Stimulated activated CD4-positive, alpha-beta T cell treated with anti-CD3 and anti-CD28 coated beads, Interleukin-15, amount 100 ng/mL, for 1 hour (primary cell): ENCODE measurements at places on chromosomes 12 and 14.

DNA sequence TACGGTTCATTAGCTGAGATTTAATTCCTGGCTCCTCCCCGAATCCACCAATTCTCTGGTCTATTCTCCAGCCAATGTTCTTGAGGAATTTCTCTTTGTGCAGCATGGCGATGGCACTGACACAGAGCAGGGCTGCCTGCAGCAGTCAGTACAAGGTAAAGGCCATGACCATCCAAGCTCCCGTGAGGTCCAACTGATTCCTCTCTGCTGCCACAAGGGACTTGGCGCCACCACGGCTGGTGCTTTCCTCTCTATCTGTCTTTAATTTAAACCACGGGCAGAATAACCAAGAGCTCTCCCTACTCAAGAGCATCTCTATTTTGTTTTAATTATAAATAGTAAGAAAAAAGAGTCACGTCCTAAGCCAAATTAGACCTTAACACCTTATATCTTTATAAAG, 12.1 kb downstream of the TMEM116 start:
- DNase-seq, result no peak

GRCh38 chr14:63770187-63770807, 42.4 kb upstream of the SGPP1 start:
- no peak for DNase-seq

DNA sequence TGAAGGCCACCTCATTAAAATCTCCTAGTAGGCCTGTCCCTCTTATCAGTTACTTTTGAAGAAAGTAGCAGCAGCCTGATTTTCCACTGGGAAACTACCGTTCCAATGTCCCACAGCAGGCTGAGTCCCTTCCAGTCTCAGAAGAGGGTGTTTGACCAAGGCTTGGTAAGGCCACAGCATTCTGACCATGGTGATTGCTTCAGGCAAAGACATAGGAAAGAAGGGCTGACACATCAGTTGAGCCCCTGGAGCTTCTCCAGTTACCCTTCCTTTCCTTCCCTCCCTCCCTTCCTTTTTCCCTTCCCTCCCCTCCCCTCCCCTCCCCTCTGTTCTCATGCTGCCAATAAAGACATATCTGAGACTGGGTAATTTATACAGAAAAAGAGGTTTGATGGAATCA, 234.3 kb upstream of the NOS1 start:
- DNase-seq, result no peak

GRCh38 chr14:98154254-98154653, 1117.7 kb downstream of the BCL11B start:
- no peak for DNase-seq

DNA sequence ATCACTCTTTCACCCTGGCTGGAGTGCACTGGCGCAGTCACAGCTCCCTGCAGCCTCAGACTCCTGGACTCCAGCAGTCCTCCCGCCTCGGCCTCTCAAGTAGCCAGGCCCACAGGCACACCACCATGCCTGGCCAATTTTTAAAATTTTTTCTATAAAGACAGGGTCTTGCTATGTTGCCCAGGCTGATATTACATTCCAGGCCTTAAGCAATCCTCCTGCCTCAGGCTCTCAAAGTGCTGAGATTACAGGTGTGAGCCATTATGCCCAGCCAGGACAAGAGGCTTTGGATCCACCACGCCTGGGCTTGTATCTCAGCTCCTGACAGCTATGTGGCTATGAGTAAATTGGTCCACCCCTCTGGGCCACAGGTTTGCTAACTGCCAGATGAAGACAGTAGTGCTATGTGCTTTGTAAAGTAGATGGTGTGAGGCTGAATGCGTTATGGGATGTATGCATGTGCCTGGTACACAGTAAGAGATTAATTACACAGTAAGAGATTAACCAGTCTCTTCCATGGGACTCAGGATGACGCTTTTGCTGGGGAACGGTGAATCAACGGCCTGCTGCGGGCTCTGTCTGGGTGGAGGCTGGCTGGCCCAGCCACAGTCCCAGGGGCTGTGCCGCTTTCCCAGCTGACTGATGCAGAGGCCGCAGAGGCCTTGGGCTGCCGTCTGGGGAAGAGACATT, 53.3 kb upstream of the NCOR2 start:
- no peak for DNase-seq

DNA sequence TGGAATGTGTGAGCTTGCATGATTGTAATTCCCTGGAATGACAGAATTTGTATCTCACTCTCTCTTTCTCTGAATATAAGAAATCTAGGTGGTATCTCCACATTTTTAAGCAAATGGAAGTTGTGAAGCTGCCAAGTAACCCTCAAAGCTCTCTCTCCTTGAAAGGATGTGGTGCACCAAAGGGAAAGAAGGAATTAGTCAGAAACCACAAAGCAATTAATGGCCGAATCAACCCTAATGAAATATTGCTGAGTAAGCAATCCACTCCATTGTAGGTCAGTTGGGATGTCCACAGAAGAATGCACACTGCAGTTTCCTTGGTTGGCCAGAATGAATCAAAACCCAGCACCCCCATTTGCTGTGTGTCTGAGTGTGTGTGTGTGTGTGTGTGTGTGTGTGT, 153.5 kb downstream of the KCNA5 start:
- DNase-seq, result no peak

- no peak for DNase-seq
These were observed 8.3 kb upstream of the OR11H6 start for GRCh38 chr14:20215196-20215595.

GRCh38 chr14:62189698-62190097, 427.5 kb downstream of the SNAPC1 start:
- DNase-seq, result no peak

GRCh38 chr14:100891051-100891450, 12.5 kb downstream of the RTL1 start:
- DNase-seq, result no peak

GRCh38 chr12:30243426-30243825, 452.2 kb downstream of the IPO8 start:
- no peak for DNase-seq

GRCh38 chr12:132071040-132071810, 72.9 kb downstream of the DDX51 start:
- DNase-seq, result no peak

DNA sequence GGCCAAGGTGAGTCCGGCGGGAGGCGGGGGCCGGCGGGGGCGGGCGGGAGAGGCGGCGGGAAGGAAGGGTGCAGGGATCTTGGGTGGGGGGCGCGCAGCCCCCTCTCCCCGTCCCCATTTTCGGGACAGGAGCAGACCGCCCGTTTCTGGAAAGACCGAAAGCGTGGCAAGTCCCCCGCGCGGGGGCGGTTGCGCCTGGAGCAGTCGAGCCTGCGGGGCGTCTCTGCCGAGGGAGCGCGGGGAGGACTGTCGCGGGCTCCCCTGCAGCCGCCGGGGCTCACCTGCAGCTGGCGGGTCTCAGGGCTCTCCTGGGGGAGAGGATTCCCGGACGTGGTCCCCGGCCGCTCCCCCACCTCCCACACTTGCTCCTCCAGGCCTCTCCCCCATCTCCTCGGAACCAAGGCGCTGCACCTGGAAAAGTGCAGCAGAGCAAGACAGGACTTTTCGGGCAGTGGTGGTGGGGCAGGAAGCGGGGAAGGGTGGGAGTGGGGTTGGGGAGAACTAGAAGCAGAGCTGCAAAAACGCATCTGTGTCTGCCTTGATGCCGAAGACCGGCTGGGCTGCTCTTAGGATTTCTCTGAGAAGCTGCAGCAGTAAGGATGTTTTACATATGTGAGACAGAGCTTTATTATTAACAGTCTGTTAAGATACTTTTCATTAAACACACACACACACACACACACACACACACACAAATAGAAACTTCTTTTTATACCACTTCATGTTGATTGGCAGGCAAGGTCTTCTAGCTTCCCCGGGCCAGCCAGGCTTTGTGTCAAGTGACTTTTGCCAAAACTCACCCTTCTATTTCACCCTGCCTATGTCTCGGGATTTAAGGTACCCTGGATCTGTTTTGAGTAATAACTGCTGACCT, 677 bp downstream of the C12orf75 start:
- peak; percentile 12 for DNase-seq

- DNase-seq, result no peak
These were observed 2.1 kb downstream of the KRT84 start for GRCh38 chr12:52383331-52383730.

DNA sequence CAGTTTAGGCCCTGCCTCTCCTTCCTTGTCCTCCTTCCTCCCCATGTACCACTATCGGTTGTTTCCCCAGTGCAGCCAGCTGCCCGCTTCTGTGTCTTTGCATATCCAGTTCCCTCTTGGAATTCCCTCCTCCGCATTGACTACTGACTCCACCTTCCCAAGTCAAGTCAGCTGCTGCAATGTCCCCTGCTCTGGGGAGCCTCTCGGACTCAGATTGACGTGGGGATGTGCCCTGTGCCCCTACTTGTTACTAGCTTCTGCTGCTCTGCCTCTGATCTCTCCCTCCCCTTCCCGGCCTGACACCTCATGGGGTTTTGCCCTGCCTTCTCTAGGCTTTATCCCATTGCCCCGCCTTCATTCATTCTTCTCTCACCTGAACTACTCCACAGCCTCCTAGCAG, 2.1 kb upstream of the CD9 start:
- DNase-seq, result no peak

DNA sequence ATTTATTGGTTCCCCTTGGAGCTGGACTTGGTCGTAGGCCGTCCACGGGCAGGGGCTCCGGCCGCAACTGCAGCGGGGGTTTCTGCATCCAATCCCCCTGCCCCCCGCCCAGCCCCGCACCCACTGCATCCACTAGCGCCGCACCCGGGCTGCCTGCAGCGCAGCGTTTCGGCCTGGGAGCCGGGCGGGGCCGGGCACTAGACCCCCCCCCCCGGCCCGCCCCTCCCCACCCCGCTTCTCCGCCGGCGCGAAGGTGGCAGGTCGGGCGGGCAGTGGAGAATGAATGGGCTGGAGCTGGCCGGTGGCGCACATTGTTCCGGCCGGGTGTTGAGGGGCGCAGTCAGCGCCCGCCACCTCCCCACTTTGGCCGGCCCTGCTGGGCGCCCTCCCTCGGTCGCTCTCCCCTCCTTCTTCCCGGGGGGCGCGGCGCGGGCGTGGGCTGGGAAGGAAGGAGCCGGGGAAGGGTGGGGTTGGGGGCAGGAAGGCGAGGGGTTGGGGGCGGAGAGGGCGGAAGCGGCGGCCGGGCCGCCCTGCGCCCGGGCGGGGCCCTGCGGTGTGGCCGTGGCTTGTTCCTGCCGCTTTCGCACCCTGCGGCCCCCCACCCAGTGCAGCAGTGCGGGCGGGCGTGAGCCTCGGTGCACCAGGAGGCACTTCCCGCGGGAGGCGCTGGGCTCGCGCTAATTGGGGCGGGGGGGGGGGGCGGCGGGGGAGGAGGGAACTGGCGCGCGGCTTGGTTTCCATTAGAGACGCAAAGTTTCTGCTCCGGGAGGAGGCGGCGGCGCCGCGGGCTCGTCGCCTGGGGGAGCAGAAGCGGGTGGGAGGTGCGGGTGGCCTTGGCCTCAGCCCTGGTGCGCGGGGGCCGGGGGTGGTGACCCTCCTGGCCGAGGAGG, 841 bp downstream of the CALM1 start:
- DNase-seq, result peak; percentile 33

- DNase-seq, result no peak
These were observed 93.5 kb upstream of the ETV6 start for GRCh38 chr12:11555743-11556625.

- no peak for DNase-seq
These were observed 357.3 kb upstream of the MIS18BP1 start for GRCh38 chr14:45610318-45610717.

DNA sequence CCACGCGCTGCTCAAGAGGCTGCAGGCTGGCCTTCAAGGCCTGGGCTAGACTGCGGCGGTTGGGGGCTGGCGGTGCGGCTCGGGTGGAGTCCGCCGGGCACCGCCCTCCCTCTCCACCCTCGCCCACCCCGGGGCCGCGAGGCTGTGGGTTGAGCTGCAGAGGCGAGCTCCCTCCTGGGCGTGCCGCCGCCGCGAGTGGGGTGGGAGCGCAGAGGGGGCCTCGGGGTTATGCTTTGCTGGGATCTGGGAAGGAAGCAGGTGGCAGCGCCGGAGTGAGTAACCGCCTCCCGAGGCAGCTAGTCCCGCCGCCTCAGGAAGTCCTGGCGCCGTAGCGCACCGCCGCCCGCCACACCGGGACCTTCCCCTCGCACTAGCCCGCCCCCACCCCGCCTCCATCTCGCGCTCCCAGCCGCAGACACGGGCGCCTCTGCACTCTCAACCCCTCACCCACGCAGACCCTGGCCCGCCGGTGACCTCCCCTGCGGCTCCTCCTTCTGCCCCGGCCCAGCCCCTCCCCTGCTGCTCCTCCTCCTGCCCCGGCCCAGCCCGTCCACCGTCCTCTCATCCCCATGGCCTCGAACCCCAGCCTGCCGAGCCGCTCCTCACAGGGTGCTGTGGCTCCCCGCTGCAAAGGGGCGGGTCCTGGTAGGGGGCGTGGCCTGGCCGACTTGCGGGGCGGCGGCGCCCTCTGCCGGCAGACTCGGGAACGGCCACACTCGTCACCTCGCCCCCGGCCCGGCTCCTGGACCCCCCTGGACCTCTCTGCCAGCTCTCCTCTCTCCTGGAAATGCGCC, 16.6 kb downstream of the TAMALIN start:
- DNase-seq, result peak; percentile 84

- DNase-seq, result no peak
These were observed 15.1 kb downstream of the AVIL start for GRCh38 chr12:57803319-57803893.

DNA sequence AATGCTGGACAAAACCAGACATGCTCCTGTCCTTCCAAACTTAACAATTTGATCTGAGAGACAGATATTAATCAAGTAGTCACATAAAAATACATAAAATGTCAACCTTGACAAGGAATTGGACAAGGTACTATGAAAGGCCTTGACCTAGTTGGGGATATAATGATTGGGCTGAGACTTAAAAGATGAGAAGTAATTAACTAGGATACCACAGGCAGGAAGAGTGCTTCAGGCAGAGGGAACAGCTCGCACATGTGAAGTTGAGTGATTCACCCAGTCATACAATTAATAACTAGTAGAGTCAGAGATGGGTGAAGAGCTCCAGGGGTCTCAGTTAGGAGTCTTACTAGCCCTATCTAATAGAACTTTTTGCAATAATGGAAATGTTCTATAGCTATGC, 259.5 kb downstream of the MSRB3 start:
- DNase-seq, result no peak

- DNase-seq, result no peak
These were observed 11.7 kb upstream of the OTOGL start for GRCh38 chr12:80087486-80088213.

DNA sequence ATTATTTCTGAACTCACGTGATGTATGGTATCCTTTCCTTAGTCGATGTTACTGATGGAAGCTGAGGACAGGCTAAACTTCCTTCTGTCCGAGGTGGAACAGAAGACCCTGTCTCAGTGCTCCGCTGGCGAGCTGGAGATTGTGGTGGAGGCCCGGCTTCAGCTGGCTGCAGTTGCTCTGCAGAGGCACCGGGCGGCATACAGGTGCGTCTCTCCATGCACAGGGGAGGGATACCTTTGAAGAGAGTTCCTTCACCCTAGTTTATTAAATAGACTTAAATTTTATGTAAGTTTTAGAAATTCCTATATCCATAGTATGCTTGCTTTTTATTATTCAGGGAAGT, 186.7 kb upstream of the NEDD1 start:
- no peak for DNase-seq

DNA sequence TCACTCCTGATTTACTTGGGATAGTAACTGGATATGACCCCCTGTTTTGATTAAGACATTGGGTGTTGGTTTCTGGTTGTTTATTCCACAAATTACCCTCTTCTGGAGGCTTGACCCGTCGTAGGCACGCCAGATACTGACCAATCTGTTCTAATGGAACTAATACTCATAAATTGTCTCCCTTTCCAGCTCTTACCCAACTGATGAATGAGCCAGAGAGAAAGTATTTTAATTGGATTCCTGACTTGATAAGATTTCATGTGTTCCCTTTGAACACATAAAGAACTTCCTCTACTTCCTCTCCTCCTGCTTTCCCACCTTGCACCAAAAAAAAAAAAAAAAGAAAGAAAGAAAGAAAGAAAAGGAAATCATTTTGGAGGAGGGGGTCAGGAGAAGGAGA, 340.9 kb downstream of the PCNX1 start:
- DNase-seq, result no peak
